ENCODE measurements at places on chromosomes 6 and 20.

GRCh38 chr6:21133901-21134300 is 459.6 kb upstream of the SOX4 start:
- no peak for DNase-seq

DNA sequence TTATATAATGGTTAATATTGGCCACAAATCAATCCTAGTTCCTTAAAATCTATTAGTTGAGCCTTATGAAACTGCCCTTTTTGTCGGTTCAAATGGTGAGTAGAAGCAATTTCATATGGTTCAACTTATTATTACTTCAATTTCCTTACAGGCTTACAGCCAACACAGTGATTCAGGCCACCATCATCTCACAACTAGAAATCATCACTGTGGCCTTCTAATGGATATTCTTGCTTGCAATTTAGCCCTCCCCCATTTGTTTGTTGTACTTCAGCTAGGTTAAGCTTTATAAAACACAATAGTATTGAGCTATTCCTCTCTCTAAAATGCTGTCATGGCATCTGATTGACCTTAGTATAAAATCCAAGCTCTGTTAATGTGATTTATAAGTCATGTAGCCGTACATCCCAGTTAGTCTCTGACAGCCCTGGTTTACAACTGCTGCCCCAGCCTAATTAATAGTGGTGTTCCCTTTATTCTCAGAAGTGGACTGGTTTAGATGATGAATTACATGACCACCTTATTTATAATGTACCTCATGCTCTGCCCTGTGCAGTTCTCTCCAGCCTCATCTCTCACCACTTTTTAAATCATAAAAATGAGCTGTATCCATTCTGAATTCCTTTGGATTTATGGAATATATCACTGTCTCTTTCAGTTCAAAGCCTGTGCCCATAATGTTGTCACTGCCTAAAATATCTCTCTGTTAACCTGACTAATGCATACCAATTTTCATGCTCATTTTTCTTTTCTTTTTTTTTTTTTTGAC is 36.7 kb downstream of the LAMA2 start:
- no peak for DNase-seq

GRCh38 chr6:113381959-113382358 is 475.2 kb upstream of the MARCKS start:
- no peak for DNase-seq

- no peak for DNase-seq
These were observed 311.7 kb upstream of the JAG1 start for GRCh38 chr20:10985536-10985935.

GRCh38 chr6:137084090-137084489 is 39.3 kb upstream of the IL20RA start:
- DNase-seq = no peak

GRCh38 chr6:2242311-2242710 is 3.1 kb downstream of the GMDS start:
- no peak for DNase-seq

GRCh38 chr6:119717942-119718341 is 368.4 kb upstream of the MAN1A1 start:
- no peak for DNase-seq

- no peak for DNase-seq
These were observed 24.3 kb upstream of the FKBP1C start for GRCh38 chr6:63186970-63187369.

DNA sequence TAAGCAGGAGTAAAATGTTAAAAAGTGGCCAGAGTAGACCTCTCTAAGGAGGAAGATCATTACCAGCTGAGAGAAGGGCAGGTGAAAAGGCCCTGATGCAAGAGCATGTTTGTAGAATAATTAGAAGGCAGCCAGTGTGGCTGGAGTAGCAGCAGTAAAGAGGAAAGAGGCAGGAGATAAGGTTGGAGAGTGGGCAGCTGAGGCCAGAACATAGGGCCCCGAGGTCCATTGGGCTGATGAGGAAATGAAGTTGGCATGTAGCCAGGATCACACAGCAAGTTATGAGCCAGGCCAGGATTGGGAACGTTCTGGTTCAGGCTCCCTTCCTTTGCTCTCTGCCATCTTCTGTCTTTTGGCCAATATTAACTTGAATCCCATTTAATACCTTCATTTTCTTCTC is 51.6 kb downstream of the RALY start:
- no peak for DNase-seq

- peak; percentile 11 for DNase-seq
These were observed 14.9 kb upstream of the TTPAL start for GRCh38 chr20:44460795-44461141.

DNA sequence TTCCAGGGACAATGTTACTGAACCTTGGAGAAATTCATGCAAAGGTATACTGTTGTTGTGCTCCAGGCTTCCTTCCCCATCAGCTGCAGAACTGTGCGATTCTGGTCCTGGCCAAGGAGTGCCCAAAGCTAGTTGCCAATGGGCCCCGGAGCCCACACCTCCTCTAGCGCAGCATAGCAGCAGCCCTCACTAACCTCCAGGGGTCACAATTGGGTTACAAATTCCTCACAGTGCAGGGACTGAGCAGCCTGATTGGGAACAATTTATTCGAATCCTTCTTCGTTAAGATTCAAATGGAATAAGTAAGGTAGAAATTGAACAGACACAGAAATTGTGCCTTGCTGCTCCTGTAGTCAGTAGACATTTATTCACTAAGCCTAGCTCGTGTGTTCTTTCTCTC is 284.9 kb downstream of the PRKN start:
- DNase-seq = peak; percentile 39

DNA sequence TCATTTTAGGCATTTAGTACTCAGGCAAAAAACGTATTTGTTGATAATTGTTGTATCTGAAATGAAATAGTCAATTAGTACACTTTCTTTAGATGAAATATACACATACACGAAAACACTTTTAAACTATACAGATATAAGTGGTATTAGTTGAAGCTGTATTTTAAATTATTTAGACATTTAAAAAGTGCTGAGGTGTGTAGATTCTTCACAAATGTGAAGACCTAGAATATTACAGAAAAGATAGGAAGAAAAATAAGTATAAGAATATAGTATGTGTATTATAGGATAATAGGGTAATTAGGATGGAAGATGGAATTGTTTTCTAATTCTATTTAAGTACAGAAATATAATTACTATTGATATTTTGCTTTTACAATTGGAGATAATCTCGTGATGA is 4.6 kb downstream of the ZFAND3 start:
- no peak for DNase-seq

DNA sequence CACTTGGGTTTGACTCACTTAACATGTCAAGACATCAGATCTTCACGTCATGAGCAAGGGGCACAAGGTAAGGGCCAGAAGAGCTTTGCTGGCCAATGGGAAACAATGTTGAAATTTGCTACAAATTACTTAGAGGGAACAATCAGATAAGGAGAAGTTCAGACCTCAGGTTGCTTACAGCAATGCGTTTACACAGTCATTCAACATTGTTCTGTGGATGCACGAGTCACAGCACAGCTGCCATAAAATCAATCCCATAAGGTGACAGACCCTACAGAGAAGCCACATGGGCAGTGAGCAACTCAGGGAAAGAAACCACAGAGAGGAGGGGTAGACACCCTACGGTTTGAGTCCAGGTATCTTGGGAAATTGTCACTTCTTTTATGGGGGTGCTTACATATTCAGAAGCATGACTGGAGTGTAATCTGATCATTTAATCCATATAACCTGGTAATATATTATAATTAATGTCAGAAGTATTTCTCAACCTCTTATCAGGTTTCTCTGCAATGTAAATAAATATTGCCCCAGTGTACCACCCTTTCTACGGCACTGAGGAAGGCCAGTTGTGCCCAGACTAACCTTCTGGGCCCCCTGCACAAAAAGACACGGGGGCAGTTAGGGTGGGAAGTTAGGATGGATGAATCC is 2.3 kb upstream of the SLC22A2 start:
- no peak for DNase-seq

GRCh38 chr6:44593539-44593944 is 206.0 kb downstream of the CDC5L start:
- DNase-seq = no peak

GRCh38 chr20:53918020-53918311 is 152.4 kb downstream of the BCAS1 start:
- DNase-seq = no peak

GRCh38 chr6:15510536-15511247 is 152.1 kb downstream of the DTNBP1 start:
- DNase-seq = no peak

DNA sequence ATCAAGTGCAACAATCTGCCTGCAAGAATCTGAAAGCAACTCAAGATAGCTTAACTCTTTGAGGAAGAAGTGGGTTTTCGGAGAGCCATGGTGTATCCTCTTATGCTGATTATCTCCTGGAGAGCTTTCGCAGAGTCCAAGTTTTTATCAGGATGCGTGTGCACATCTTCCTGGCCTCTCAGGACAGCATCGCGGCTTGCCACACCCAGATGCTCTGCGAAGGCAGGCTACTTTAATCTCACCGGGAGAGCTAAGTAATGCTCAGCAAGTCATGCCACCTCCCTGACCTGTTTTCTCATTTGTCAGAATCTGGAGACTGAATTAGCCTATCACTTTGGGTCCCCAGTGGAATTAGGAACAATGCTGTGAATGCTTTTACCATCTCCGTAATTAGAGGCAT is 52.9 kb downstream of the TTI1 start:
- DNase-seq = no peak

DNA sequence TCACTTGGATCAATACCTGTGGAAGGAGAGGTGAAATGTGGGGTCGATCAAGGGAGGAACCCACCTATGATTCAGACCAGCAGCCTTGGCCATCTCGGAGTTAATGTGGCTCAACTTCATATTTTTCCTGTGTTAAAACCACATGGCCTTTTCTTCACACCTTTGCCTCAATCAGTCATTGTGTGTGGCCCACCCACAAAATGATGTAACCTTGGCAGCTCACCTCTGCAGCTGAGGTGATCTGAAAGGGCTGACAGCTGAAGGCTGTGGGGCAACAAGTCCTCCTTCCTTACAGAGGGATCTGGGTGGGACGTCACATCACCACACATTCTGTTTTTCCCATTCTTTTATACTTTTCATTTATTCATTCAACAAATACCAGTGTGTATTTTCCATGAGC is 357.1 kb upstream of the HSF2 start:
- no peak for DNase-seq

DNA sequence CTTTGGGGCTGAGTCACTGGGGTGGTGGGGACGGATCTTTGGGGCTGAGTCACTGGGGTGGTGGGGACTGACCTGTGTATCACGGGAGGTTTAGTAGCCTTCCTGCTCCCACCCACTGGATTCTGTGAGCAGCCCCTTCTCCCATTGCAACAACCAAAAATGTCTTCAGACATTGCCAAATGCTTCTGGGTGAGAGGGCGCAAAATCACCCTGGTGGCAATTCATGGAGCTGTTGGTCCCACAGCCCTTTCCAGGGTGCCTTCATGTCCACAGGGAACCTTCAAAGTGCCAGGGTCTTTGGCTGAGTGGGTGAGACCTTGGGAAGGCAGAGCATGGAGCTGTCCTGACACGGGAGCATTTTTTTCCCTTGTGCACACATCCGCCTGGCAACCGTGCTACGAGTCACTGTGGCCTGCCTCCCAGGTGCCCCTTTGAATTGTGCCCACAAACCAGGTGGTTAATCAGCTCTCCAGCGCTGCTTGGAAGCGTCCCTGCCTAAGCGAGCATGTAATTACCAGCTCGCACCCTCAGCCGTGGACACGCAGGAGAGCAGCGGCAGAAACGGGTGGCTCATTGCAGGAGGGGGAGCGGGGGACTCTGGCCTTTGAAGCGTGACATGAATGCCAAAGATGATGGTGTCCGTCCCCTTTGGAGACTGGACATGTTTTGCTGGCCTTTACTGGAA is 27.4 kb upstream of the APCDD1L start:
- peak; percentile 77 for DNase-seq

DNA sequence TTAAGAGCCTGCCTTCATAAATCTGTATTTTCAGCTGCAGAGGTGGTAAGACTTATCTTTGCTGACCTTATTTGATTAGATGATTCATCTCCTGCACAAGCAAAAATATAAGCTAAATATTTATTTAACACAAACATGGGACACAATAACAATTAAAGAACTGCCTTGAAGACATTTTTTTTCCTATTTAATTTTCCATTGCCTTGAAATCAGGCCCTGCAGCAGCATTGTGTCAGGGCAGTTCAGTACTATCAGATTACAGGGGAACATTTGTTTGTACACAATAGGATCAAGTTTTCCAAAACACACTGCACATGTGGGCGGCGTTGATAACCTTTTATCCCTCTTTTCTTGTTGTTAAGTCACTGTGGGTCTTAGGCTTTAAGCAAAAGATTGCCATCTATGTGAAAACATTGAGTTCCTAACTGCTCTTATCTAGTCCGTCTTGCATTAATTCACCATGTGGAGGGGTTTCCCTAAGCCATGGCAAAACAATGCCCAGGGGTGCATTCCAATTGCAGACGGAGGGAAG is 7.4 kb downstream of the ADGRF5 start:
- no peak for DNase-seq

DNA sequence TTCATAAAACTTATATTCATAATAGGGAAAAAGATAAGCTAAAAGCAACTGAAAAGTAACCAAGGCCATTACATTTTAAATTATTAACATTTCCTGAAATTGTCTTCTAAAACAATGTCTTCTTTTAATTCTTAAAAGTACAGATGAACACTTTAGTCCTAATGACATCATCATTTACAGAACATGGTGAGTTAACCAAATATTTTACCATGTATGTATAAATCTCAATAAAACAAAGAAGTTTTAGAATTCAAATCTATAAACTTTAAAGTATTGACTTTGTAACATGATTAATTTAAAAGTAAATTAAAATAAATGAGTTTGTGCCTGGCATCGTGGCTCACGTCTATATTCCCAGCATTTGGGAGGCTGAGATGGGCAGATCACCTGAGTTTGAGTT is 125.9 kb upstream of the PRSS16 start:
- no peak for DNase-seq

DNA sequence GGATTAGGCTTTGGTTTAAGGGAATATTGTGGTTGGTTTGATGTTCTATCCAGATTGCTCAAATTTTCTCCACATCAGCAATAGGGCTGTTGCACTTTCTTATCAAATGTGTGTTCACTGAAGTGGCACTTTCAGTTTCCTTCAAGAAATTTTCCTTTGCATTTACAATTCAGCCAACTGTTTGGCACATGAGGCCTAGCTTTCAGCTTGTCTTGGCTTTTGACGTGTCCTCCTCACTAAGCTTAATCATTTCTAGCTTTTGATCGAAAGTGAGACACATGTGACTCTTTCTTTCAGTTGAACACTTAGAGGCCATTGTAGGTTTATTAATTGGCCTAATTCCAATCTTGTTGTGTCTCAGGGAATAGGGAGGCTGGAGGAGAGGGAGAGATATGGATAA is 104.8 kb downstream of the FLRT3 start:
- DNase-seq = no peak

GRCh38 chr20:58890518-58891085 is 38.1 kb downstream of the GNAS start:
- DNase-seq = peak; percentile 95

GRCh38 chr6:26328265-26328844 is 36.6 kb upstream of the BTN3A2 start:
- DNase-seq = no peak

- no peak for DNase-seq
These were observed 47.5 kb downstream of the EYA4 start for GRCh38 chr6:133288662-133289061.

DNA sequence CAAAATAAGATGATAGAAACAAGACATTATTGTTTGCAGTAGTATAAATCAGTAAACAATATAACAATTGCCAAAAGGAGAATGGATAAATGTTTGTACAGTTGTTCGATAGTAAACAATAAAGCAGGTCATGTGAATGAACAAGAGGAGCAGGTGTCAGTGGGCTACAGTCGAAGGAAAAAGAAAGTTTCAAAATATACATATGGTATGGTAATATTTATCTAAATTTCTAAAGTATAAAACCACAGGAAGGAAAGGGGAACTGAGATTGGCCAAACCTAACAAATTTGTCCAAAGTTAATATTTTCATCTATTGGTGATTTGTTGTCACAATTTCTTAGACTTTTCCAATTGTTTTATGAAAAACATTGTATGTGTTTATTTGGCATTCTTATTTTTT is 110.9 kb downstream of the SH3BGRL2 start:
- no peak for DNase-seq
